ENCODE measurements at places on chromosomes 1 and 21.

DNA sequence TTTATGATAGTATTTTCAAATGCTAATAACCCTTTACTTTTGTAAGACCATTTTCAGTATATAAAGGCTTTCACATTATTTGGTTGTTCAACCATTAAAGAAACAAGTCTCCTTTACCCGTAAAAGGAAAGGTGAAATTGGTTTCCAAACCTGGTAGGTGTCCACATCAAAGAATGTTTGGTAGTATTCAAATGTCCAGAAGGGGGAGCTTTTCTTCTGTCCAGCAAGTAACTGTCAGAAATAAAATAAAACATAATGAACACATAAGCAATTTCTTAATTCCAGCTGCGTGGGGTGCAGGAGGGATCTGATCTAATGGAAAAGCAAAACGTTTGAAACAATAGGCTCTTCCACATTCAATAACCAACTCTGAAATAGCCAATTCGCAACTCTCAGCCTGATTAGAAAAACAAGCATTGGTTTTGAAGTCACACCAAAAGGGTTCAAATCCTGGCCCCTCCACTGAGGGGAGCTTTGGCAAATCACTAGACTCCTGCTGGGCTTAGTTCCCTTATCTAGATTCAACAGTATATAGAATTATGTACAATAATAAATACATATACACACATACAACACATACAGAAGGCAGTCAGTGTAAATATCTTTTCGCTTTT lies 11.0 kb downstream of the YIPF1 start:
- no peak for DNase-seq

DNA sequence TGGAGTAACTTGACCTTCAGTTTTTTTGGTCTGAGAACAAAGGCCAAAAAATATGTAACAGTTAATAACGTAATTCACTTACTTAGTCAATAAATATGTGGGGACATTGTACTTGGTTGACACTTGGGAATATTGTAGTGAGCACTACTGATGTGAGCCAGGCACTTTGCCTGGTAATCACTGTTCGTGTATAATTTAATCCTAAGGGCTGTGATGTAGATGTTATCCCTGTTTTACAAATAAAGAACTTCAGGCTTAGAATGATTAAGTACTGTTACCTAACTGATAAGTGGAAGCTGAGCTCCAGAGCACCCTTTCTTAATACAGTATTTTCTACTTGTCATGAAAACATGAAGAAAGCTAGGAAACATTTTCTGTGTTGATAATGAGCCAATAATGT lies 28.0 kb downstream of the PTBP2 start:
- no peak for DNase-seq

DNA sequence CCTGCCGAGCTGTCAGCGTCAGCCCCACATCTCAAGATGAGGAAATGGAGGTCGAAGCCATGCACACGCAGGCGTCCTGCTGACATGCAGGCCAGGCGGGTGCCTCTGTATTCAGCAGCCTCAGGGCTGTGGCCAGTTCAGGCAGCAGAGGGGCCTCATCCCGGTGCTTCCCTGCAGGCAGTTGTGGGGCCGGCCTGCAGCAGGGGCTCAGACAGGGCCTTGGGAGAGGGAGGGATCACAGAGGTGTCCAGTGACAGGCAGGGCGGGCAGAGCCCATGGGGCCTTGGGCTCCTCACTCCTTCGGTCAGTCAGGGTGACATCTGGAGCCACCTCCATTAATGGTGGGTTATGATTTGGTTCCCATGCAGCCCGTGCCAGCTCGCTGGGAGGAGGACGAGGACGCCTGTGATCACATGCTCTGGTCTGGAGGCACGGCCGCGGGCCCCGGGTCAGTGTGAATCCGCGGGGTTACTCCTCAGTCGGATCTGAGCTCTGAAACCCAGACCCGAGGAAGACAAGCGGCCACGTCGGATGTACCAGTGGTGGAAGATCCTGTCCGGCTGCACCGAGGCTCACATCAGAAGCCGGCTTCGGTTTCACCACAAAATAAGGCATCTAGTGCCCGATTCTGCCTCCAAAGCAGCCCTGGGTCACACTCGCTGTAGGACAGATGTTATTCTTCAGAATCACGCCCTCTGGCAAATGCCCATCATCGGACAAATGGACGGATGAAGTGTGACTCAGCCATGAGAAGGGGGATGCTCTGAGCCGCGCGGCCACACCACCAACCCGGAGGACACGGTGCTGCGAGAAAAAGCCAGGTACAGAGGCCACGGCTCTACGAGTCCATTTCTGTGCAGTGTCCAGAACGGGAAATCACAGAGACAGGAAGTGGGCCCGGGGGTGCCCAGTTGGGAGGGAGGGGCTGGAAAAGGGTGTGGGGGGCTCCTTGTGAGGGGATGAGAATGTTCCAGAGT lies 33.4 kb downstream of the KRTAP10-1 start:
- no peak for DNase-seq

DNA sequence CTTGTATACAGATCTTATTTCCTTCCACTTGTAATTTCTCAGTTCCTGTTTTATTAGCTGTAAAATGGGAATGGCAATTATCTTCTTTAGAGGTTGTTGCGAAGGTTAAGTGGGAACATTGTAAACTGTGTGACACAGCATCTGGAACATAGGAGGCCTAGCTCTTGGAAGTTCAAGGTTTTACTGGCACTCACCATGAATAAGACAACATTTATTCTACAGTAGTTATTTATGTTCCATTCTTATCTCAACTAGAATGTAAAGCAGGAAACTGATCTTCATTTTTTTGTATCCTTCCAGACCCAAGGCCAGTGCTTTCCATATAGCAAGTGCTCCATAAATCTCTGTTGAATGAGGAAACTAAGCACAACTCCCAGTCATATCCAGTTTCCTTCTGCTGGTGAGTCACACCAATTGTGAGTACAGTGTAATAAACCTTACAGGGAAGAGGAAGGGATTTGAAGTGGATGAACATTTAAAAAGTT lies 1.4 kb downstream of the BCL10 start:
- DNase-seq: no peak

- no peak for DNase-seq
Observed at GRCh38 chr1:49364676-49365075, 588.0 kb upstream of the BEND5 start.

GRCh38 chr21:46264046-46264689 lies 21.2 kb downstream of the MCM3AP start:
- no peak for DNase-seq

DNA sequence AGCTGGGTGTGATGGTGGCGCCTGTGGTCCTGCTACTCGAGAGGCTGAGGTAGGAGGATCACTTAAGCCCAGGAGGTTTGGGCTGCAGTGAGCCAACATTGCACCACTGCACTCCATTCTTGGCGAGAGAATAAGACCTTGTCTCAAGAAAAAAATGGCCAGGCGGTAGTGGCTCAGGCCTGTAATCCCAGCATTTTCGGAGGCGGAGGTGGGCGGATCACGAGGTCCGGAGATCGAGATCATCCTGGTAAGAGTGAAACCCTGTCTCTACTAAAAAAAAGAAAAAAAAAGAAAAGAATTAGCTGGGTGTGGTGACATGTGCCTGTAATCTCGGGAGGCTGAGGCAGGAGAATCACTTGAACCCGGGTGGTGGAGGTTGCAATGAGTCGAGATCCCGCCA lies 11.3 kb downstream of the ATAD3B start:
- no peak for DNase-seq

GRCh38 chr1:205813755-205814058 lies 709 bp upstream of the SLC41A1 start:
- no peak for DNase-seq

- no peak for DNase-seq
Observed at GRCh38 chr1:224375059-224375458, 18.4 kb downstream of the CNIH4 start.

GRCh38 chr1:170707117-170707516 lies 43.2 kb downstream of the PRRX1 start:
- DNase-seq: no peak

GRCh38 chr1:85360730-85361493 lies 84.5 kb upstream of the BCL10 start:
- peak; percentile 69 for DNase-seq

DNA sequence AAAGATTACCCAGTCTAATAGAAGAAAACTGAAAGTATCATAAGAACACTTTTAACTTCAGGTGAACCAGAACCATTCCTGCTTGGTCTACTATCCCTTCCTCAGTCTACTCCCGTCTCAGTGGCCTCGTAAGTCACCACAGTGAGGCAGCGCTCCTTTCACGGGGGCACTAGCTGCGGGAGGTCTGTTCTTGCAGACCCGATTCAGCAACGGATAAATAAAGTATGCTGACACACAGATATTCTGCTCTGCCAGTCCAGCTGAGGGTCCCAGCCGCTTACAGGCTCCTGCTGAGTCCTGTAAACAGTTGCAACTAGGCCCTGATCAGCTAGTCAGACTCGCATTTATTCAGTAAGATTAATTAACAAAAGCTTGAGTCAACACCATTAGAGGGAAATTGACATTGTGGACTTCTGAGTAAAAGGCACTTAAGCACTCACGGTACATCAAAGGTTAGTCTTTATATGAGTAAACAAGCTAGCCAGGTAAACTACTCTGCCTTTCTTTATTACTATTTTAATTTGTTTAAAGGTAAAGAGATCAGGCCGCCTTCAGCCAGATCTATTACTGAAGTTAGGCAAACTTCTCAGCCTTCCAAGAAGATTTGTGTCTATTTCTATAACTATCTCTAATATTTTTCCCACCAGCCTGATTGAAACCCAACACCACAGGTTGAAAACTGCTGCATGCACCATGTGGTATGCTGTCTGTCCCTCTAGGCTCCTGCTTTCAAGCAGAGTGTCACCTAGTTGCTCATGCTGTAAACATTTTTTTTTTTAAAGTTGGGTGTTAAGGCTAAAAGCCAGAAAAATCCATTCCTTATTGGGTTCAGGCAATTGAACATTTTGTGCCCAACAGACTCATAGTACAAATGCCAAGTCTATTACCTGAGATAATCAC lies 87.7 kb downstream of the INTS7 start:
- DNase-seq: no peak

DNA sequence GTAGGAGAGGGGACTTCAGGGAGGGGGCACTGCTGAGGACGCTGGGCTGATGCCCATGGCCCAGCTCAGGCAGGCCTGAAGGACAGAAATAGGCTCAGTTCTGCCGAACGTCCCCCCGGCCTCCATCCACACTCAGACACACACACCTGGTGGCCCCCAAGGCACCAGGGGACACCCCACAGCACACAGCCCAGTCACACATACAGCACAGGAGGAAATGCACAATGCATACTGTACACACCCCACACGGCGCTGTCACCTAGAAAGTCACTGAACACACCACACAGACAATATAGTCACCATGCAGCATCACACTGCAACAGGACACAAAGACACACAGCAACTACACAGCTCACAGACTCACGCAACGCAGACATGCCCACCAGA lies 562 bp downstream of the SYTL1 start:
- DNase-seq: no peak

- DNase-seq: no peak
Observed at GRCh38 chr1:232292818-232293217, 337.1 kb downstream of the SIPA1L2 start.

DNA sequence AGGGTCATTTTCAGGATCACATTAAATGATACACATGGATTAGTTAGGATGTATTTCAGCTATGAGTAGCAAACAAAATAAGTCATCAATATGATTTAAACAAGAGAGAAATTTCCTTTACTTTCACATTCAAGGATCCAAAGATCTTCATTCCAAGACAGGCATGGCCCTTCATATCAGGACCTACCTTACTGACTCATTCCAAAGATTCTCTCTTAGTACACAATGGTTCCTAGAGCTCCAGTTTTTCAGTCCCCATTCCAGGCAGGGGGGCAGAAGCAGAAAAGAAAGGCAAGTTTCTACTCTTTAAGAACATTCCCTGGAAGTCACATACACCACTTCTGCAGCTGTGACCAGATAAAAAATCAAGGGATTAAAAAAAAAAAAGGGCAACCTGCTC lies 23.7 kb downstream of the RGS2 start:
- no peak for DNase-seq

All from left forelimb (tissue), 1 donor.